ENCODE measurements at places on chromosomes 2 and 18.

DNA sequence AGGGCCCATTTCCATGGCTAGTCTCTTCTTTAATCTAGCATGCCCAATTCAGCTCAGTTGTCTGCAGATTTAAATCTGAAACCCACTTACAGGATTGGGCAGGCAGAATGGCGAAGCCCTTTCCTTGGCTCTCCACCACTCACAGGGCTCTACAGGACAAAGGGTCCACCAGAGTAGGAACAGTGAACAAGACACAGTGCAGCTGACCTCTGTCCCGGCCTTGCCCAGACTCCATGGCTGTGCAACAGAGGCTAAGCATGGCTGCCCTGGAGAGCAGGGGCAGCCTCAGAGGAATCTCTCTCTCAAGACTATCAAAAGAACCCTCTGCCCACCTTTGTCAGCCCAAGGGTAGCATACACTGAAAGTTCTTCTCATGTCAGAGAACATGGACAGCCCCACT, 9.7 kb upstream of the ATP6V1B1 start:
- DNase-seq = no peak

- no peak for DNase-seq
Measured at GRCh38 chr2:237283131-237283928, 130.6 kb downstream of the COL6A3 start.

DNA sequence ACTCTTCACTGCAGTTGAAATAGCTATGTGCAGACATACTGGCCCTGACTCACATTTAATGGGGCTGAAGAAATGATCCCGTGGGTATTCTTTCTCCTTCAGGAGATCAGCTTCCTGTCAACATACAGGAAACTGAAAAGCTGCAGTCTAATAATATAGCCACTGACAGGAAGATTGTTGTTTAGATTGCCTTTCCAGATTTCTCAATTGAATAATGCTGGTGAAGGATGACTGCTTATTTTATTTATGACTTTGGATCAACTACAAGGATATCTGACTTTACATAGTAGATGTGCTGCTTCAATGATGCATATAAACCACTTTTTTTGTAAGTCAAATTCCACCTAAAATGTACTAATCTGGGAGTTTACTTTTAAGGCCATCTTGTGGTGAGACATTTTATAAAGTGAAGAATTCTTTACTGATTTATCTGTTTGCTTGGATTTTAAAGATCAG, 93.4 kb upstream of the MAP4K3 start:
- no peak for DNase-seq

- no peak for DNase-seq
Measured at GRCh38 chr2:105252271-105252670, 10.7 kb downstream of the GPR45 start.

- no peak for DNase-seq
Measured at GRCh38 chr2:24237313-24237712, 62.5 kb downstream of the FAM228A start.

- DNase-seq = no peak
Measured at GRCh38 chr2:200471324-200471848, 38.5 kb downstream of the KCTD18 start.
